ENCODE measurements at places on chromosomes 11 and 22.

DNA sequence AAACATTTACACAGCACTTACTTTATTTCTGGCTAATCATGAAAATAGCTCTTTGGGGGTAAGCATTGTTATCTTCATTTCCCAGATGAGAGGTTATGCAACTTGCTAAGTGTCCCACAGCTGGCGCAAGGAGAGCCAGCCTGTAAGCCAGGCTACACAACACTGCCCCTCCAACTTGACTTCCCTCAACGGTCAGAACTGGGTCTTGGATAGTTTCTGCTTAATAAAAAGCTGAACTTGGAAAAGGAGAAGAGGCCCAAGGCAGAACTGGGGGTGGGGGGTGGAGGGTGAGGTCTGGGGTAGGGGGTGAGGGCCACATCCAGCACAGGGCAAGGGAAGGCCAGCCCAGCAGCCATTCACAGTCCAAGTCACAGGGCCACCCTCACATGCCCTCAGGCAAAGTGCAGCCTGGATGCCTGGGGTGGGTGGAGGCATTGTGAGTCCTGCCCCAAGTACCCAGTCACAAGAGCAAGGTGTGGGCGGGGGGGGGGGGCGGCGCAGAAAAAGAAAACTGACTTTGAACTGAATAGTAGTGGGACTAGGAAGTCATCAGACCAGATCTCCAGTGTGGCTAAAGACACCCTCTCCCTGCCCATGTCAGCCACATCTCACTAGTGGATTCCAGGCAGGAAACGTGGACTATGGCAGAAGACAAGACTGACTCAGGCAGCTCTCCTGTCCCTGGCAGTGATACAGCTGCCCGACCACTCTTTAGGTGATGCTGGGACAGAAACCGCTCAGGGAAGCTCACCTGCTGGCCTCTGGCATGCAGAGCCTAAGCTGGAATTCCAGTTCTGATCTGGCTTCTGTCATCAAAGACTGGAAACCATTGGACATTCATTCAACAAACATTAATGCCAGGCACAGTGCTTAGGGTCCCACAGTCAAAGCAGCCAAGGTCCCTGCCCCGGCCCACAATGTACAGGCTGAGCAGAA lies 52.4 kb downstream of the PACSIN2 start:
- no peak for DNase-seq

- no peak for DNase-seq
Observed at GRCh38 chr11:118193910-118194566, 17.6 kb upstream of the SCN2B start.

GRCh38 chr11:45185228-45185729 lies 38.8 kb downstream of the PRDM11 start:
- no peak for DNase-seq

DNA sequence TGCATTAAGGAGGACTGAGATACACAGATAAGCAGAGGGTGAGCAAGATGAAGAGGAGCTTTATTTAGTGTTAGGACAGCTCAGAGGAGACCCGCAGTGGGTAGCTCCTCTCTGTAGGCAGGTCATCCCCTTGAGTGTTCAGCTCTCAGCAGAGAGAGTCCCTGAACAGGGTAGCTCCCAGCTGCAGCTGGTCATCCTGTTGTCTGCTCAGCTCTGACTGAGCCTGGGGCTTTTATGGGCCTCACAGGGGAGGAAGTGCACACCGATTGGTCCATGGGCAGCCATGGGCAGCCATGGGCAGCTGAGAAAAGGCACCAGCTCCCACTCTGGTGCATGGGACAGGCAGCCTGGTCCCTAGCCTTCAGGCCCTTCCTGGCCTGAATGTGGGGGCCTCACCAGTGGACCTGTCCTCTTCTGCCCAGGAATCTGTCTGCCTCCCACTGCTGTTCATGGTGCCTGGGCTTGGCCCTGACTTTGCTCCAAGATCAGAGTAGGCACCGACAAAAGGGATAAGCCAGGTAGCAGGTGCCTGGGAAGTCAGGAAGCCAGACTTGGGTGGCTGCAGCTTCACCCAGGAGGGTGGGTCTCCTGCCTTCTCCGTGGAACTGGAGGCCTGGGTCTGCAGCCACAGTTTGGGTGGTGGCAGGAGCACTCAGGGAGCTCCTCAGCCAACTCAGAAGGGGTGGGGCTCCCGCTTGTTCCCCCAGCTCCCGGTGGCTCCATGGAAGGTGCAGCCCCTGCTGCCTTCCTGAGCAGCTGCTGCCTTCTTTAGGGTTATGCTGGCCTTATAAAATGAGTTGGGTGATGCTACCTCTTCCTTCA lies 54.7 kb downstream of the MYEOV start:
- no peak for DNase-seq

- no peak for DNase-seq
Observed at GRCh38 chr11:61775606-61776554, 16.5 kb downstream of the TMEM258 start.

DNA sequence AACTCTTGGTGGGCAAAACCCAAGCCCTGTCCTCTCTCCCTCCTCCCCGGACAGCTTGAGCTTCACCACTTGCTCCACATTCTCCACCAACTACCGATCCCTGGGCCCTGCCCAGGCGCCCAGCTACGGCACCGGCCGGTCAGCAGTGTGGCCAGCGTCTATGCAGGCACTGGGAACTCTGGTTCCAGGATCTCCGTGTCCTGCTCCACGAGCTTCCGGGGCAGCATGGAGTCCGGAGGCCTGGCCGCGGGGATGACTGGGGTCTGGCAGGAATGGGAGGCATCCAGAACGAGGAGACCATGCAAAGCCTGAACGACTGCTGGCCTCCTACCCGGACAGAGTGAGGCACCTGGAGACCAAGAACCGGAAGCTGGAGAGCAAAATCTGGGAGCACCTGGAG lies 68.9 kb upstream of the RTL6 start:
- no peak for DNase-seq

DNA sequence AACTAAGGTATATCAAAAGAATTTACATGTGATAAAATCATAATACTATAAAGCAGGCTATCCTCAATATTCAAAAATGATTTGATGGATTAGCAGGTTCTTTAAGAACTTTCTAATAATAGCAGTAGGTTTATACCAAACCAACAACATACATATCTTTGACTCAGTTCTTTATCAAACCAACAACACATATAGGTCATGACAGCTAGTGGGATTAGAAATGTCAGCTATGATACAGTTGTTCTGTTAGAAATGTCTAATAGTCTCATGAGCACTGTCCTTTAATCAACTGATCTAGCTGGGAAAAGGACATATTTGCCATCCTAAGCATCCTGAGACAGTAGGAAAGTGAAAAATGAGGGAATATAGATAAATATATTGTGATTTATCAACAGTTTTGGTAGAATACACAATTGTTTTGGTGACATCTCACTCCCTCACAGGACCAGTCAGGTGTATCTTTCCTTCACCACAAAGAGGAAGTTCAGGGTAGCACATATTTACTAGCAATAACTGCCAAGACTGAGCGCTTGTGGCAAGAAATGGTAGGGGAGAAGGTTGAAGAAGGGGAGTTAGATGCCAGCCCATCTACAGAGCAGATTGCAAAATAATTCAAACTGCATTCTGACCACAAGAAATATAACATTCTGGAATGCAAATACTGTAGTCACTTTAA lies 90.8 kb upstream of the APOA1 start:
- no peak for DNase-seq

- no peak for DNase-seq
Observed at GRCh38 chr22:33381531-33382406, 323.6 kb upstream of the SYN3 start.

GRCh38 chr22:24926849-24927579 lies 19.5 kb downstream of the LHFPL7 start:
- no peak for DNase-seq

DNA sequence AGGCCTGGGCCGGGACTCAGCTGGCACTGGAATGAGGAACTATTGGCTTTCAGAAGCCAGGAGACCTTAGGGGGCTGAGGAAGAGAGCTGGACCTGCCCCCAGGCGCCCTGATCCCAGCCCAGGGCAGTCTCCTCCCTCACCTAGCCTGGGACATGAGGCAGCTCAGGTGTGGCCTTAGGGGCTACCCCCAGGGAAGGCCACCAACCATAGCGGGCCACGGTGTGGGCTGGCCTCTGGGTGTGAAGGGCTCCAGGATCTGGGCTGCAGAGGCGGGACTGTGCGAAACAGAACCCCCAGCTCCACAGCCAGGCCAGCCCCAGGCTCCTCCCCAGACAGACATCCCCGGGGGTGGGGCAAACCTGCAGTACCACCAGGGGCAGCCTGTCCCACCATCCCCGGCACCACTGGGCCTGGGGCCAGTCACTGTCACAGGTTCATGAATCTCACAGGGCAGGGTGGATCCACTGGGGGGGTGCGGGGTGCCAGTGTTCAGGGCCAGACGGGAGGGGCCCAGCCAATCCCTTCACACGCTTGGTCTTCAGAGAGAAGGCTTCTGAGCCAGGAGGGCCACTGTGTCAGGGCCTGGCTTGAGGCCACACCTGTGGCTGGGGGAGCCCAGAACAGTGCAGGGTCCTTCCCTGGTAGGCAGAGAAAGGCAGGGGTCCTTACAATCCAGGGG lies 3.5 kb downstream of the PLXNB2 start:
- DNase-seq, result no peak

- no peak for DNase-seq
Observed at GRCh38 chr22:41127451-41127850, 35.1 kb downstream of the EP300 start.

All from NCI-H1105 treated with DMSO at 0.1 percent for 48 hours (cell line).